ENCODE measurements at places on chromosomes 16 and 17. TPM values are rescaled to one million over a fixed set of nuclear protein-coding genes. Genes with fewer than 3 reads are reported as not detected.

NEUROD2 gene
- total RNA-seq, result not detected

- DNase-seq, result no peak
These were observed 430 bp downstream of the BCAS3 start for GRCh38 chr17:60678118-60678444.

EMC6 gene
- total RNA-seq, result 39.4 TPM

IL21R gene
- total RNA-seq, result 121 TPM

RPL23 gene
- 2,036 TPM for total RNA-seq

TRPV3 gene
- 0.11 TPM for total RNA-seq

MRTFB gene
- 14.5 TPM for total RNA-seq

UNC13D gene
- total RNA-seq, result 124 TPM

TPSG1 gene
- not detected for total RNA-seq

- DNase-seq, result no peak
These were observed 71.5 kb downstream of the SCNN1B start for GRCh38 chr16:23373436-23374219.

All from CD8-positive, alpha-beta T cell (primary cell).